Peyer's patch (tissue), 4 donors: ENCODE measurements at places on chromosomes 6 and 20. TPM values are rescaled to one million over a fixed set of nuclear protein-coding genes. Genes with fewer than 3 reads are reported as not detected.

- DNase-seq: no peak
Measured at GRCh38 chr6:56072856-56073255, 174.5 kb downstream of the COL21A1 start.

DNA sequence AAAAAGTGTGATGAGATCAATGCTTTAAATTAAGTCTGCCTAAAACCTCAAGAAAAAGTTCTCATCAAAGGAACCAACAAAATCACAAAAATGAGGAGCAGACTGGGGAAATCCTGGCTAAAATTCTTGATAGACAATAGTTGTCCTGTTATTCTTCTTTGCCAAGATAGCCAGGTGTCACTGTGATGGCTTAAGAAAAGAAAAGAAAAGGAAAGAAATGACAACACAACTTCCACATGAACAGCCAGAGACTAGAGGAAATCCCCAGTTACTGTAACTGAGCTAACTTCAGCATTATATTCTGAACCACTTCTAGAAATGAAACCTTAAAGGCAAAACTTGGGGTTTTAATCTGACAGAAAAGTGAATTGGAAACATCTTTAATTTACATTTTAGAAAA, 129.6 kb downstream of the CD24 start:
- no peak for DNase-seq

GRCh38 chr6:5205877-5206850, 54.6 kb downstream of the LYRM4 start:
- no peak for DNase-seq

The CDC5L gene
- total RNA-seq: 14.2 TPM

The SMIM26 gene
- total RNA-seq: 72.0 TPM
